ENCODE measurements at places on chromosomes 5 and 9.

- no peak for DNase-seq
Measured at GRCh38 chr5:149707097-149707496, 23.0 kb upstream of the PPARGC1B start.

DNA sequence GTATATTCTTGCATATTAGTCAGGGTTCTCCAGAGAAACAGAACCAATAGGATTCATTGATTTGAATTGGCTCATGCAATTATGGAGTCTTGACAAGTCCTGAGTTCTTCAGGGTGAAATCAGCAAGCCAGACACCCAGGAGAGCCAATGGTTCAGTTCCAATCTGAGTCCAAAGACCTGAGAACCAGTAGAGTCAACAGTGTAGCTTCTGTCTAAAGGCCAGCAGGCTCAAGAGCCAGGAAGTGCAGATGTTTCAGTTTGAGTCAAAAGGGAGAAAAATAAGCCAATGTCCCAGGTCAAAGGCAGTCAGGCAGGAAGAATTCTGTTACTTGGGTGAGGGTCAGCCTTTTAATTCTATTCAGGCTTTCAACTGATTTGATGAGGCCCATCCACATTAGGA is 37.8 kb upstream of the ANKRD34B start:
- no peak for DNase-seq

DNA sequence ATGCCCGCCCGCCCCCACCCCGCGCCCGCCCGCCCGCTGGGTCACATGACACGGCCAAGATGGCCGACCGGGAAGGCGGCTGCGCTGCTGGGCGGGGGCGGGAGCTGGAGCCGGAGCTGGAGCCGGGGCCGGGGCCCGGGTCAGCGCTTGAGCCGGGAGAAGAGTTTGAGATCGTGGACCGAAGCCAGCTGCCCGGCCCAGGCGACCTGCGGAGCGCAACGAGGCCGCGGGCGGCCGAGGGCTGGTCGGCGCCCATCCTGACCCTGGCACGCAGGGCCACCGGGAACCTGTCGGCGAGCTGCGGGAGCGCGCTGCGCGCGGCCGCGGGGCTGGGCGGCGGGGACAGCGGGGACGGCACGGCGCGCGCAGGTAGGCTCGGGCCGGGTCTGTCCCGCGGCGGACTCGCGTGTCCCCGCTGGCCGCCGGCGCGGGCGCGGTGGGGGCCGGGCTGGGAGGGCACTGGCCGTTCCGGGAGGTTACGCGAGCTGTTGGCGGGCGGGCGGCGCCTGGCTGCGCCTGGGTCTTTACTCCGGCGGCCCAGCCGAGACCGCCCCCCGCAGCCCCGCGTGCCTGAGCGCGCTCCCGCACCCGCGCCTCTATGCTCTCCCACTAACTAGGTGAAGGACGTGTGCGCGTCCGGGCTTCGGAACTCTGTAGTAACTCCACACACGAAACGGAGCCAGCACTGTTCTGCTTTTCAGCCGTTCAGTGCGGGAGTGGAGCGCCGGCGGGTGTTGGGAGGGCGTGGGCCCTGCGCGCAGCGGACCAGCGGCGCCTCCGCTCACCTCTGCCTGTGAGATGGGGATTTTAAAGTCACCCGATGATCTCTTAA is at the start of gene RUFY1:
Gene RUFY1 (plus strand): TSS at position 44 of the 832 bp plus-strand sequence. CDS start 16 bp downstream, at position 60.
- DNase-seq: peak; percentile 89

DNA sequence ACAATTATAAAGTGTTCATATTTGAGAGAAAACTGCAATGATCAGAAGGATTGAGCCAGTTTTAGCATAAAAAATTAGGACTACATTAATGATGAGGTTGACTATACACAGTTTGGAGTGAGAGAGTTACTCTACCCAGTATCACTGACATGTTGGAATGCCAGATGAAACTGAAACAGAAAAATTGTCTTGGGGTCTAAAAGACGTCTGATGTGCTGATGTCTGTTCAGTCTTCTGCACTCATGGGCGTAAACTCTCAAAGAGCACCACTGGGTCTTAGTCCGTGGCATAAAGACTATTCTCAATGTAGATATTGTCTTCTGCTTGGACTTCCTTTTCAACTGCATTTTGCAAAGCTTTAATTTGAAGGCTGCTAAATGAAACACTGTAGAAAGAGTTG is 29.5 kb downstream of the HAVCR1 start:
- DNase-seq: no peak

DNA sequence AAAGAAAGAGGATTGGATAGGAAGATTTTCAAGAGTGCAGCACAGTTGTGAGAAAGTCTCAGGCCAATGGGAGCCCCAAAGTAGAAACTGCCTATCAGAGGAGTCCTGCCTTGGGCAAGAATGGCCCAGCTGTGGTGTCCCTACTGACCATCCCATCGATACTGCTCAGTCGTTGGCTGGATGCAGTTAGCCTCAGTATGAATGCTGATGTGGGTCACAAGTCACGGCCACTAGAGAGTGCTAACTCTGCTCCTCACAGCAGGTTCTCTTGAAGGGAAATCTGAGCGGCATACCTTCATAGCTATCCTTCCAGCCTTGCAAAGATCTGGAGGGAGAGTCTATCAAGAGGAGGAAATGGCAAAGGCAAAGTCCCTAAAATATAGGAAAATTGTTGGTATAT is 11.6 kb upstream of the CETN3 start:
- DNase-seq: no peak

DNA sequence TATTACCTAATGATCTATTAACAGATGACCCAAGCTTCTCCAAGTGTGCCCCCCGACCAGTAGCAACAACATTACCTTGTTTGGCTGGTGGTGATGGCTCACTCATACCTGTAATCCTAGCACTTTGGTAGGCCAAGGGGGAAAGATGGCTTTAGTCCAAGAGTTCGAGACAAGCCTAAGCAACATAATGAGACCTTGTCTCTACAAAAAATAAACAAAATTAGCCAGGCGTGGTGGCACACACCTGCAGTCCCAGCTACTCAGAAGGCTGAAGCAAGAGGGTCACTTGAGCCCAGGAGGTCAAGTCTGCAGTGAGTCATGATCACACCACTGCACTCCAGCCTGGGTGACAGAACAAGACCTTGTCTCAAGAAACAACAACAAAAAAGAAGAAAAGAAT is 62.9 kb downstream of the GCNT1 start:
- DNase-seq: no peak

Measured in MG63 (cell line).